ENCODE measurements at places on chromosomes 2 and 18. TPM values are rescaled to one million over a fixed set of nuclear protein-coding genes. Genes with fewer than 3 reads are reported as not detected.

DNA sequence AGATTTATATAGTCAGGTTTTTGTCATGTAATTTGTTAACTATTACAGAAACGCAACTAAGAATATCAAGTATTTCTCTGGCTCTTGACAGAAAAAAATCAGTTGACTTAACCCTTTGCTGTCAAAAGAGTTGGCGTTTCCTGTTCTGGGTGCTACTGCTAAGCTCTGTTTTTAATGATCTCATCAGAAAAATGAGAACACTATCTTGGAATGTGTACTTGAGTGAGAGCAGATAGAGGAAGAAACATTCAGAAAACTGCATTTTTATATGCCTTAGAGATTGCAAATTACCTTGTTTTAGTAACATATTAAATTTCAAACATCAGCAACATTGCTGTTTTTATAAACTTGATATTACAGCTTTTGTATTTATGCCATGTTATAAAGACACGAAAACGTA is 297.9 kb downstream of the RDH14 start:
- no peak for DNase-seq

GRCh38 chr2:171718720-171719119 is 31.5 kb downstream of the DYNC1I2 start:
- no peak for DNase-seq

DNA sequence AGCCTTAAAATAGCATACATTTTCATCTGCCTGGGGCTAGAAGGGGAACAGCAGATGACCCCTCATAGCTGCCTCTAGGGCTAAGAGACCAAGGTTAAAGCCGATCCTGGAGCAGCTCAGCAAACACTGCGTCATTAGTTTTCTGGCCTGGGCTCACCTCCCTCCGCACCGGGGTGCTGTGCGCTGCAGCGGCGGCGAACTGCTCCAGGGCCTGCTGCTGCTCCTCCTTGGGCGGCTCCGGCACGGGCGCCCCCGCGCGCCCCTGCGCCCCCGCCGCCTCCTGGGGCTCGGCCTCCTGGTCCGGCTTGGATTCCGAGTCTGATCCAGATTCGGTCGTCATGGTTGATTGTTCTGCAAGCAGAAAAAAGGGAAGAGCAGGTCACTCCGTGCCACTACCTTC is 55.0 kb downstream of the EPB41L3 start:
- DNase-seq, result no peak

- DNase-seq, result peak; percentile 74
These were observed 446 bp upstream of the EFHD1 start for GRCh38 chr2:232632904-232633412.

- DNase-seq, result peak; percentile 54
These were observed 172.2 kb upstream of the HAAO start for GRCh38 chr2:42964439-42965083.

DNA sequence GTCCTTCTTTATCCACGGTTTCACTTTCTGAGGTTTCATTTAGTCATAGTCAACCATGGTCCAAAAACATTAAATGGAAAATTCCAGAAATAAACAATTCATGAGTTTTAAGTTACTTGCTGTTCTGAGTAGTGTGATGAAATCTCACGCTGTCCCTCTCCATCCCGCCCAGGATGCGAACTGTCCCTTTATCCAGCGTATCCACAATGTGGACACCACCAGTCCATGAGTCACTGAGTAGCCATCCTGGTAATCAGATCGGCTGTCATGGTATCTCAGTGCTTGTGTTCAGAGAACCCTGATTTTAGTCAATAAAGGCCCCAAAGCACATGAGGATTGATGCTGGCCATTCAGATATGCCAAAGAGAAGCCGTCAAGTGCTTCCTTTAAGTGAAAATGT is 3.7 kb downstream of the SP140L start:
- no peak for DNase-seq

GRCh38 chr2:10906926-10907625 is 4.7 kb upstream of the KCNF1 start:
- DNase-seq, result no peak

DNA sequence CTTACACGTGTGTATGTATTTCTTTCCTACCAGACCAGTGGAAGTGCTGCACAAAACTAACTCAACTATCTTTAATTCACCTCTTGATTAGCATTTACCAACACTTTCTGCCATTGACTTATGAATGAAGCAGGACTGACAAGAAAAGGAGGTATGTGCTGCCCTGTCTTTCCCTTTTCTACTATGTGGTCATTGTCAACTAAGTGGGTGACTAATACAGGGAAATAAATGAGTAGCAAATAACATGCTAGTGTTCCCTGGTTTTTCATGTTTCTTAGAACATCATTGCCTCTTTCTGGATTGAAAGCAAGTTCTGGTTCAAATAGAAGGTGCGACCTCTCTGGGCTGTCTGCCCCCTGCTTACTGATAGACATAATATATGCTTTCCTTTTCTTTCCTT is 58.0 kb downstream of the LINC00305 start:
- no peak for DNase-seq

DNA sequence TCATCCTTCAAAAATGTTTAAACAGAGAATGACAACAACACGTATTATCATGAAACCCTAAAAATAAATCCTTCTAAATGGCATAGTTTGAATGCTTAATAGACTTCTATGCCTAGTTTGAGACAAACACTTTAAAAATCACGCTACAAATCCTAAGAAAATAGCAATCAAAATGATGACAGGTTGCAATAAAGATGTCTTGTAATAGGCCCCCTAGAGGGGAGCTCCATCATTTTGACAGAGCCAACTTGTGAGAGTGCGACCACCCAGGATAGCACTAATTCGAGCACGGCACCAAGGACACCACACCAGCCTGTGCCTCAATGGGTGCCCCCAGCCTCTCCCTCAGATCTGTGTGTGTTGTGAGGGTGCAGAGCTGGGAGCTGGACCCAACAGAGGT is 241.3 kb upstream of the PXDN start:
- no peak for DNase-seq

GRCh38 chr2:101374821-101375561 is 12.3 kb downstream of the CREG2 start:
- DNase-seq, result no peak

GRCh38 chr2:68295516-68295915 is 24.2 kb downstream of the CNRIP1 start:
- no peak for DNase-seq

GRCh38 chr2:144026753-144027152 is 493.2 kb downstream of the ZEB2 start:
- no peak for DNase-seq

DNA sequence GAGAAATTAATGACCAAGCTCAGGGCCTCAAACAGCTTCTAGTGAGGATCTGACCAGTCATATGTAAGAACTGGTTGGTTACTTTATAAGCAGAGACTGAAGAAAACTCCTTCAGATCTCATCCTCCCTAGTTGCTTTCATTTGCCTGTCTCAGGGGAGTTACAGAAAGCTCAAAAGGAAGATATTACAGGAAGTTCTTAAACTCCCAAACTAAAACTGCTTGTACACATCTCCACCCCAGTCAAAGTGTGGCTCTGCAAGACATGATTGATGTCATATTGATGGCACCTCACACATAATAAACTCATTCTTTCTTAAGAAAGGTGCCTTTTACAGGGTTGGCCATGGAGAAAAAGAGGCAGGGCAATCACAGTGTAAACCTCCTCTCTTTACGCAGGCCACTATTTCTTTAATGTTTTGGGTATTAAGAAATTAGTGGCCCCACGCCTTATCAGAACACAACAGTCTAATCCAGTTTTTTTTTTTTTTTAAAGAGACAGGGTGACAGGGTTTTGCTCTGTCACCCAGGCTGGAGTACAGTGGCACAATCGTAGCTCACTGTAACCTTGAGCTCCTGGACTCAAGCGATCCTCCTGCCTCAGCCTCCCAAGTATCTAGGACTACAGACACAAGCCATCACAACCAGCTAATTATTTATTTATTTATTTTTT is 62.6 kb upstream of the STK17B start:
- no peak for DNase-seq

GRCh38 chr2:44388877-44389276 is 27.1 kb downstream of the CAMKMT start:
- peak; percentile 7 for DNase-seq

DNA sequence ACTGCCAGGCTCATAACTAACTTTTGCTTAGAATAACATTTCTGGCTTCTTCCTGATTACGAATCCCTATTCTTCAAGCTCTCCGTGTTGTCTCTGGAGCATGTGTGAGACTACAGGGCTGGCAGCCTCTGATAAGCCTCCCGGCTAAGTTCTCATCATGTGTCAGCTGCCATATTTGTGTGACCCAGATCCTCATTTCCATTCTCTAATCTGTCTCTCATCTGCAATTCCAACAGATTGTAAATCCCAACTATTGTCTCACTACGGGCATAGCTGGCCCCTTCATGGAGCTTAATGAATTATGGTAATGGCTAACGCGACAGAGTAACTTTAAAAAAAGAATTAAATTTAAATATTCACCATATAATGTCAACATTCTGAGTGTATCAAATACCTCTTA is 165.4 kb downstream of the CMPK2 start:
- no peak for DNase-seq

GRCh38 chr2:70708376-70709199 is 59.4 kb downstream of the ADD2 start:
- no peak for DNase-seq

DNA sequence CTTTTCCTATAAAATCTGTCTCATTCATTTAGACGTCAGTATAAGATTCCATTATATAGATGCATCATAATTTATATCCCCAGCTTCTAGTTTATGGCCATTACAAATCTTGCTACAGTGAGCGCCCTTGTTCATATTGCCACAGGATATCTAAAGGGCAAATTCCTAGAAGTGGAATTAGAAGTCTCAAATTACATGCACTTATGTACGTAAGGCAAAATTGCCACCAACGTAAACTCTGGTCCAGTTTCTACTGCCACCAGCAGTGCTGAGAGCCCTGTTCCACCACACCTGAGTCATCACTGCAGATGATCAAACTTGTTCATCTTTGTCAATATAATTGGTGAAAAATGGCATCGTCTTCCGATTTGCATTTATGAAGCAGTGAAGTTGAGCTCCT is 90.9 kb upstream of the ID2 start:
- no peak for DNase-seq

DNA sequence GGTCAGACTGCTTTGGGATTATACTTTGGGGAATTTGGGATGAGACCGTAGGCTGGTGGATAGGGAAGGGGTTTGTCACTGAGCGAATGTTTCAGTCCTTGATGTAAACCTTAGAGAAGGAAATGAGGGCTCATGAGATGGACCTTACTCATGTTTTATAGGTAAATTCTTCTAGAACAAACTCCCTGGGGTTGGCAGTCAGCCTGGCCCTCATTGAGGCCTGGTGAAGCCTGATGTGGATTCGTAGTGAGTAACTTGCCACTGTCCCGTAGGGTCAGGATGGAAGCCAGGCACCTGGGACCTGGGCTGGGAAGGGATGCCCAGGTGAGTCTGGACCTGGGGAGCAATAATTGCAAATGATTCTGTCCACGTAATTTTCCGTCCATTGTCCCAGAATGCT is 258.3 kb downstream of the LPIN1 start:
- DNase-seq, result no peak

- DNase-seq, result no peak
These were observed 7.1 kb upstream of the XIRP2 start for GRCh38 chr2:166881177-166881576.

GRCh38 chr2:47050021-47050760 is 104.9 kb downstream of the STPG4 start:
- no peak for DNase-seq

DNA sequence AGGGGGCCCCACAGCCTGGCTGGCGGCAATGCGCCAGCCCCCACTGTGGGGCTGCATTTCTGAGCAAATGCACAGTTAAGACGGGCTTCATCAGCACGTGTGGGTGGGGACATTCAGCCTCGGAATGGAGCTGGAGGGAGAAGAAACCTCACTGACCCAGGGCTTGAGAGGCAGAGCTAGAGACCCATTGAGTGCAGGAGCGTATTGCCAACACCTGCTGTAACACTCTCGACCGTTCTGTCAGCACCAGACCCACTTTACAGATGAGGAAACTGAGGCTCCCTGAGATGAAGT is 200.9 kb upstream of the RAB6C start:
- DNase-seq, result no peak

GRCh38 chr2:156837635-156838370 is 401.6 kb downstream of the GPD2 start:
- DNase-seq, result no peak

GRCh38 chr2:180261976-180262375 is 254.9 kb upstream of the CWC22 start:
- no peak for DNase-seq

GRCh38 chr2:145199042-145199441 is 679.1 kb upstream of the ZEB2 start:
- no peak for DNase-seq

GRCh38 chr2:45935791-45936622 is 284.5 kb downstream of the PRKCE start:
- DNase-seq, result peak; percentile 96

DNA sequence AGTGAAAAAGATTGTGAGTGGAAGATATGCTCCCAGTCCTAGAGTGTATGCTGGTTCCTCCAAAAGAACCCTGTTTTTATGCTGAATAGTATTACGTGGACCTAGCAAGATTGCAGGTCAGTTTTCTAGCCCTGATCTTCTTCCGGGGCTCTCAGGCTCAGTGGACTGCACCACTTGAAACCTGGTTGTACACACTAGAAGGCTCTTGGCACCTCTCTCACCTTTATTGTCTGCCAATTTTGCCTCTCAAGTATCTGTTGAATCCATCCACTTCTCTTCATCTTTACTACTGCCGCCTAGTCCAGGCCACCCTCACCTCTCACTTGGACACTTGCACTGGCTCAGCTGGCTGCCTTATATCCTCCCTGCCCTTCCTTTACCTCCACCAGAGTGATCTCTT is 16.8 kb downstream of the TTC39C start:
- DNase-seq, result no peak

DNA sequence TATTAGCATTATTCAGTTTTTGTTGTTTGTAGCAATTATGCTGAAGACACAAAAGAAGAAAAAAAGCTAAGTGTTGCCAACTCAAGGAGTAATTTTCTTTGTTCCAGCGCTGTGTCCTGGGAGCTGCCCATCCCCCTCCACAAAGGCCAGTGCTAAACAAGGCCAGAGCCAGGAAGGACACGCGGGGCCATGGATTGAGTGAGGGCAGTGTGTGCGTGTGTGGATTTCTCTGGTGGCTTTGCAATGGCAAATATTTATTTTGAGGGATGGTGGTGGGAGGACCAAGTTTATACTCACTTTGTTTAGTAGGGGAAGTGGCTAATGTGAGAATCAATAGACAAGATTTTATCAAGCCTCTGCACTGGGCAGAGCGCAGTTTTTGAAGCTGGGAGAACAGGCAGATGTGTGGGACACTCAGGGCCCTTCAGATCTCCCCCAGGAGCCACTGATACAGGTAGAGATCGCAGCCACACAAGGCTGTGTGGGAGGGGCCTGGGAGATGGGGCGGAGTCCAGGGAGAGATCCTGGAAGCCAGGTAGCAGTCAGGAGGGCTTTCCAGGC is 11.4 kb downstream of the AGAP1 start:
- DNase-seq, result peak; percentile 56

- no peak for DNase-seq
These were observed 70.9 kb upstream of the TMEM87B start for GRCh38 chr2:111984213-111984604.

GRCh38 chr2:46181306-46181705 is 115.9 kb upstream of the EPAS1 start:
- no peak for DNase-seq

GRCh38 chr2:3248754-3249475 is 128.7 kb downstream of the EIPR1 start:
- no peak for DNase-seq

CYP27A1 gene
- 4.1 TPM for total RNA-seq

FOXI3 gene
- not detected for total RNA-seq

RAD51AP2 gene
- not detected for total RNA-seq

CERS6 gene
- total RNA-seq, result 33.0 TPM

CIB4 gene
- total RNA-seq, result not detected

FBXO48 gene
- total RNA-seq, result 0.60 TPM

TNFRSF11A gene
- total RNA-seq, result not detected

CPLX4 gene
- total RNA-seq, result not detected

EMILIN2 gene
- 28.9 TPM for total RNA-seq

GCG gene
- total RNA-seq, result not detected

Measured in SJSA1 (cell line).